ENCODE measurements at places on chromosomes 1 and 21.

DNA sequence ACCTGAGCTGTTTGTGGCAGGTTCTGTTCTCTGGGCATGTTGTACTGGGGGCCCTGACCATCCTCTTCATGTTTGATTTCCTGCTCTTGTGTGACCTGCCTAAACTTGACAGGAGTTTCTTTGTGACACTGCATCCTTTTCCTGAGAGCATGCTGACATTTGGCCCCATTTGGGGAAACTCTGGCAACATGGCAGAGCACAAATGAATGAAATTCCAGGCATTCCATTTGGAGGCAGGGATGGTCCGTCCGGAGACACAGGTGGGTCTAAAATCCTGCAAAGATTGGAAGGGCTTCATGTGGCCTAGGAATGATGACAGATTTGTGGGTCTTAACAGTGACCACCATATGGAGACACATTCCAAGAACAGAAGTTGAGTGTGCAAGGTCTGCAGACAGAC, 184.0 kb downstream of the FCRL5 start:
- no peak for DNase-seq

- DNase-seq, result no peak
These were observed 14.7 kb downstream of the PPIE start for GRCh38 chr1:39753132-39754025.

DNA sequence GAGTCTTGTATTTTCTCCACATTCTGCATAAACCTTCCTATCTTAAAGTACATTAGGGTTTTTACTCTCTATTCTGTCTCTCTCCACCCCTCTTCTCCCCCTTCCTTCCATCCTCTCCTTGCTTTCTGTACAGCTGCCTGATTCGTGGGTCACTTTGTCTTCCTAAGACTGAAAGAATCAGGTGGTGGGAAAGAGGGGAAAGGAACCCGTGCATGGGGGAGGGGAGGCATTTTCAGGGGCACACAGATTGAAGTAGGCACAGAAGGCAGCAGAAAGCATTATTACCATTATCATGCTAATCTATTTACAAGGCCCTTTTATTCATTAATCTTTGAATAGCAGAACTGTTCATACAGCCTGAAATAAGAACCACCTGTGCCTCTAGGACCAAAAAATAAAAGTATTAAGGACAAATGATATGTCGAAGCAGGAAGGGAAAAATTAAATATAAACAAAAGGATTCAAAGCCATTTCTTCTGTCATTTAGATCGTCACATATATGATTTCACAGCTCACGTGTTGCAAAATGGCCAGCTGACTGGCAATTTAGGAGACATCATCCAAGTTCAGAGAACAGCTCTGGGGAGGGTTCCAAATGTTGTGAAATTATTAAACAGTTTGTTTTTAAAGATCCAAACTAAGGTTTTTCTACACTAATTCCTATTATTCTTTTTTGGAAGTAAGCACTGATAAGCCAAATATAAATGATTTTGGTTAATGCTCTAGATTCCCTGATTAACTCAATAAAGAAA, 154.6 kb downstream of the PBX1 start:
- no peak for DNase-seq

- no peak for DNase-seq
These were observed 17.1 kb downstream of the OLIG2 start for GRCh38 chr21:33042812-33043211.

DNA sequence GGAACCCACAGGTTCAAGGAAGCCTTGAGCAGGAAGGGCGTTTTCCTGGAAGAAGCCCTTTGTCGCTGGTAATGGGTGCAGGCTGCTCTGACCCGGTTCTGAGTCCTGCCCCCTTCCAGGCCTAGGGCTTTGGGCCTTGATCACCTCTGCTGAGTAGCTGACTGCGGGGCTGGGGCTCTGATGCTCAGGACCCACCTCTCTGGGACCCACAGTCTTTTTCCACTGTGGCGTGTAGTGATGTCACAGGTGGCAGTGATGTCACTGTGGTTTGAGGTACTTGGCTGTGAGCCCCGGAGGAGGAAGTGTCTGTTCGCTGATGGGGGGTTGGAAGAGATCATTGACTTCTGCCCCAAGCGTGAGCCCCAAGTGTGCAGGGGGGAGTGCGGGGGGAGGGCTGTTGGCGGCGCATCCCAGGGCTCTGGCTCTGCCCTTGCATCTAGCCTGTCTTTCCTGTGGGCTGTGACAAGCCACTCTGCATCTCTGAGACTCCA, 6.9 kb downstream of the TNFRSF1B start:
- no peak for DNase-seq

DNA sequence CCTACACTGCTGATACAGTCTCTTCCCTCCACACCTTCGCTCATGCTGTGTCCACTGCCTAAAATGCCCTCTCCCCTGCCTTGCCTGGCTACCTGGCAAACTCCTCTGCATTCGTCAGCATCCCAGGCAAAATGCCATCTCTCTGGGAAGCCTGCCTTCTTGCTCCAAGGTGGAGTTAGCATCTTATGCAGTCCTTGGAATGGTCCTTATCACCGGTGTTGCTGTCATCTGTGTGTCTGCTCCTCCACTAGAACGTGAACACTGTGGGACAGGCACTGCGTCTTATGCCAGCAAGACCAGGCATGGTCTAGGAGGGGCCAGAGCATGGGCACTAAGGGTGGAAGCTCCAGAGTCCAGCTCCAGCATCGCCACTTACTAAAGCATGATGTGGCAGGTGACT, 211.8 kb downstream of the MATN1 start:
- DNase-seq, result peak; percentile 77
